H7 (cell line): ENCODE measurements at places on chromosomes 2 and 18.

DNA sequence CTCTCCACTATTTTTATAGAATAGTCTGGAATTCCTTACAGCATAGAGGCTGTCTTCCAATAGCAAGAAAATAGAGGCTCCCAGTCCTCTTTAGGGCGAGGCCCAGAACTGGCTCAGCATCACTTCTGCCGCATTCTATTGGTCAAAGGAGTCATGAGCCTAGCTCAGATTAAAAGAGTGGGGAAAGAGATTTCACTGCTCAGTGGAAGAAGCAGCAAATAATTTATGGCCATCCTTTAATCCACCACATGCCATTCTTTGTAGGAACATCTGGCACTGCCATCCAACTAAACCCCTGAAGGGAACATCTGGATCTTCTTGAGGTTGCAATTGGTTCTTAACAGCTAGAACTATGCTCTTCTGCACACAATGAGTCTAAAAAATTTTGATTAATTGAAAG, 43.4 kb upstream of the NEUROD1 start:
- DNase-seq: no peak

GRCh38 chr2:172950565-172950964, 125.1 kb upstream of the MAP3K20 start:
- DNase-seq: no peak

GRCh38 chr2:108920-109809, 62.9 kb upstream of the FAM110C start:
- no peak for DNase-seq

GRCh38 chr2:83191316-83191715, 1267.8 kb downstream of the SUCLG1 start:
- no peak for DNase-seq

GRCh38 chr2:194020155-194020554, 1636.9 kb upstream of the SLC39A10 start:
- no peak for DNase-seq

DNA sequence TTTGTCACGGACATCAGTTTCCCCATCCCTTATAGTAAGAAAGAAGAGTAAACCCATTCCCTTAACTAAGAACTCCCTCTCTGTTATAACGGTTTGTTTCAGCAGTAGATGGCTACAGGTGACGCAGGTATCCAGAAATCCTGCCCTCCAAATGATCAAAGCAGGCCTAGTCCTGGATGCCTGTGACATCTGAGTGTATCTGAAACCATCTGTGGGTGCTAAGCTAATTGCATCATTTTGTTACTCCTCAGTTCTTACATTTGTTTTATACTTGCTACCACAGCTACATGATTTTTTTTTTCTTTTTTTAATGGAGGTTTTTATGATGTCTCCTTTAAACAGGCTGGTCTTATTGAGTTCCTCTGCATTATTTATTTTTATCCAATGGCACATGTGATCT, 55.1 kb downstream of the AAK1 start:
- DNase-seq: no peak

DNA sequence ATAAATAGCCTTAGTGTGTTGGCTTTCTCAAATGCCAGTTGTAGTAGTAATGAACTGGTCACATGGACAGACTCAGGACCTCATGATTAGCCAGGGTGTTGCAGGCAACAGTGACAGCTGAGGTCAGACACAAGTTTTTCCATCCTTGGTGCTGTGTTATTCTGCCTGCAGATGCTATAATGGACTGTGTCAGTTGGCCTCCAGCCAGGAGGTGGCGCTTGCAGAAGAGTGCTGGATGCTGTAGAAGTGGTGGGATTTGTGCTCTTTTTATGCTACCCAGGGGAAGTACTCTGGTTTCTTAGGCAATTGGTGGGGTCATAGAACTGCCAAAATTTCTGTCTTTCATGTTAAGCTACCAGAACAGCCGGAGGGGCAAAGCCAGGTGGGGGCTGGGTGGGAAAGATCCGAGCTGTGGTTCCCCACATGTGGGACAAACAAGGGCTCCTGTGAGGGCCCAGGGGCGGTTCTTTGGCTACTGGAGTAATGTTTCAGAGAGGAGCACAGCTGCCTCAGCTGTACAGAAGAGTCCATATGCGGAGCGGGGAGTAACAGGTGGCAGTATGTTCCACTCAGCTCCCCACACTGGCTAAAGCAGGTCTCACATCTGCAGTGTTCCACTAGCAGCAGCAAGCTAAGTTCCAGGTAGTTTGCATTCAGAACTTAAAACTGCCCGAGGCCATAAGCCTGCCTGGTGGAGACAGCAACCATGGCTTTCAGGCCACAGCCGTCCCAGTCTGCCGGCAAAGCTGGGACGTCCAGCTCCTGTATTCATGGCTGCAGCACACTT, 104.4 kb downstream of the GULP1 start:
- no peak for DNase-seq

GRCh38 chr18:36025025-36025424, 42.3 kb downstream of the RPRD1A start:
- no peak for DNase-seq

DNA sequence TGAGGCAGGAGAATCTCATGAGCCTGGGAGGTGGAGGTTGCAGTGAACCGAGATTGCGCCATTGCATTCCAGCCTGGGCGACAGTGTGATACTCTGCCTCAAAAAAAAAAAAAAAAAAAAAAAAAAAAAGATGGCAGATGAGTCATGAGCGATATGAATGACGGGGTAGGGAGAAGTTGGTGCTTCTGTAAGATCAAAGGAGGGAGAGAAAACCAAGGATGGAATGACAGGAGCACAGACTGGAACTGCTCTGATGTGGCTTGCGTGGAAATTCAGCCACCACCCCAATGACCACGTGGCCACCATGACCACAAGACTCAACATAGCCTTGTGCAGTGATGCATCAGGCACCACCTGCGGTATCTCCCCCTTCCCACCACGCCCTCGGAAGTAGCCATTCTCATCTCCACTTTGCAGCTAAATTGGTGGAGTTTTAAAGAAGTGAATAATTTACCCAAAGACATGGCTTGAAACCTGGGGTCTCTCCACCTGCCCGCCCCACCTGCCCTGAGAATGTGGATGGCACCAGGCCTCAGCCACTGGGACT, 96.0 kb downstream of the ACKR3 start:
- DNase-seq: no peak

- peak; percentile 8 for DNase-seq
Observed at GRCh38 chr2:160110674-160111239, 48.3 kb upstream of the PLA2R1 start.

GRCh38 chr18:79490626-79491041, 94.9 kb downstream of the NFATC1 start:
- DNase-seq: peak; percentile 52

- no peak for DNase-seq
Observed at GRCh38 chr2:27922842-27923241, 32.3 kb downstream of the BABAM2 start.

DNA sequence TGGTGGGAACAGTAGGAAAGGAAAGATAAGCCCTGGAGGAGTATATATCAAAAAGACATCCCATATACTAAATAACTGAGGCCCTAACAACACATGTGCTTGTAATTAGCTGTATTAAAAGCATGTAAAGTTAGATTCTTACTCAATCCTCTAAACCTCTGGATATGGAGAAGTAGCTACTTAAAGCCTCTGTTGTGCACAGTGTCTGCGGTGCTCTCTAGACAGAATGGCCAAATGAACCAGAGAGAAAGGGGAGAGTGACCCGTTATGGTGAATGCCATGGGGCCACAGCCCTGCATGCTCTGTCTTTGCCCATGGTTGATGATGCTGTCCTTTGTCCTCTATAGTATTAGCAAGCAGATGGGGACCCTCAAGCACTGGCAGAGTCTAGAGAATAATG, 104.4 kb upstream of the SLC8A1 start:
- no peak for DNase-seq

DNA sequence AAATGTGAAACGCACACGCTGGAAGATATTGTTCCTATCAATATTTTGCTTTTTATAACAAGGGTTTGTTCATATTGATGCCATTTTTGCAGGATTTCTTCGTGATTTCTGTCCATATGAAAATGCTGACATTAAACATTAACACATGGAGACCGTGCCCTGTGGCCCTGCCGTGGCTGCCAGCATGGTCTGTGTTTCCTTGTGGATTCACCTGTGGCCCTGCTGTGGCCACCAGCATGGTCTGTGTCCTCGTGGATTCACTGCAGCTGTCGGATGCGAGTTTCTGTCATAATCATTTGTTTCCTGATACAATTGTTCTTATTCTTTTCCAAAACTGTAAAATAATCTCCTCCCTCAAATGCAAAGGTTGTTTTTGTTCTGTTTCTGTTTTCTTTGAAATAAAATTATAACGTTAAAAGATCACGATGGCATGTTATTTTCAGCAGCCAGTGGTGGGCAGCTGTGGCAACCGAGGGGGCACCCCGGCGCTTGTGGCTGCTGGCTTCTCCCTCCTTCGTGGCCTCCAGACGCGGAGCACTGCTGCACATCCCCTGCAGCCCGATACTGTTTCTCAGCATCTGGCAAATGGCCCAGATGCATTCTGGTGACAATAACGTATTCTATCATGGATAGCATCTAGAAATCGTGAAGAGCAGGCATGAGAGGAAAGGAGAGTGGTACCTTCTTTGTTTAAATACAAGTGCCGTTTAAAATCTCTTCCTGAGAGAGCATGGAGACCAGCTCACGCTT, 143.5 kb downstream of the PTGR3 start:
- DNase-seq: no peak

DNA sequence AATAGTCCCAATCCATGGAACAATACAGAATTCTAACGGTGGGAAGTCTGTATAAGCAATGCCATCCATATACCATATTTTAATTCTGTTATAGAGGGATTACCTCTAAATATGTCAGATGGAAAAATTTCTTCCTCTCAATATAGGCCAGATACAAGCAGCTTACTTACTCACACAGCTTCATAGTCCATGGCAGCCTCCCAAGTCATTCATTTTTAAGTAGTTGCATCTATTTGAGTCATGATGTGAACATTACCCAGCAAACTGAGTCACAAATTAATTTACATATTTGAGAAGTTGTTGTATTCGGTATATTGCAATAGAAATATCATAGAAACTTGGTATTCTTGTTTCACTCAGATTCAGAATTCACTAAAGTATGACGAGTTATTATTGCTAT, 20.3 kb downstream of the TBR1 start:
- no peak for DNase-seq

DNA sequence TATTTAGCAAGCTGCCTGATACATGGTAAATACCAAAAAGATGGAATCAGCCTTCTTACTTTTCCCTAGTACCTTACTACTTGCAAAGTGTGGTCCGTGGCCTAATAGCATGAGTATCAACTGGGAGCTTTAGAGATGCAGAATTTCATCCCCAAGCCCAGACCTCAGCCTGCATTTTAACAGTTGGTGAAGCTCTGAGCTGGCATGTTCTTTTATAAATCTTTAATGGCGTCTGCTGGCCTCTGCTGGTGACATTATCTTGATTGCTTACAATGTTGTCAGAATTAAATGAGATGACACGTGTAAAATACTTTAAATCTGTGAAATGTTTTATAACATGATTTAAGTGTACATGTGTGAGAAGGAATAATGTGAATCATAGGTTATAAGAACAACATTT, 115.1 kb upstream of the NOSTRIN start:
- DNase-seq: no peak

- no peak for DNase-seq
Observed at GRCh38 chr18:80198994-80199748, 48.1 kb downstream of the PARD6G start.
